NCI-H446 (cell line): ENCODE measurements at places on chromosomes 6 and 20.

- DNase-seq, result no peak
Observed at GRCh38 chr6:117441824-117442264, 16.1 kb upstream of the ROS1 start.

DNA sequence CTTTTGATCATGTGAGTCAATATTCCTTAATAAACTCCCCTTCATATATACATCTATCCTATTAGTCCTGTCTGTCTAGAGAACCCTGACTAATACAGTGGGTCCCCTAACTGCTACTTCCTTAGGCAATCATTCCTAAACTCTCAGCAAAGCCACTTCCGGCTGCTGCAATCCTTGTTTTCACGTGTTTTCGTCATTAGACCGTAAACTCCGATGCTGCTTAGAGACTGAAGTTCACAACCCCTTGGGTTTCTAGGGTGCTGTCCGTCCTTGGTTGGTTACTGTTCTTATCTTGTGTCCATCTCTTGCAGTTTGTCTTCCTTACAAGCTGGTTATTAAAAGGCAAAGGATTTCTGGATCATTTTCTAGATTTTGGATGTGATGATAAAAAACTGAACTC lies 106.4 kb downstream of the GMPR start:
- no peak for DNase-seq

GRCh38 chr6:93940381-93940780 lies 521.0 kb upstream of the EPHA7 start:
- no peak for DNase-seq

- DNase-seq, result no peak
Observed at GRCh38 chr6:24064106-24064505, 61.9 kb upstream of the NRSN1 start.

DNA sequence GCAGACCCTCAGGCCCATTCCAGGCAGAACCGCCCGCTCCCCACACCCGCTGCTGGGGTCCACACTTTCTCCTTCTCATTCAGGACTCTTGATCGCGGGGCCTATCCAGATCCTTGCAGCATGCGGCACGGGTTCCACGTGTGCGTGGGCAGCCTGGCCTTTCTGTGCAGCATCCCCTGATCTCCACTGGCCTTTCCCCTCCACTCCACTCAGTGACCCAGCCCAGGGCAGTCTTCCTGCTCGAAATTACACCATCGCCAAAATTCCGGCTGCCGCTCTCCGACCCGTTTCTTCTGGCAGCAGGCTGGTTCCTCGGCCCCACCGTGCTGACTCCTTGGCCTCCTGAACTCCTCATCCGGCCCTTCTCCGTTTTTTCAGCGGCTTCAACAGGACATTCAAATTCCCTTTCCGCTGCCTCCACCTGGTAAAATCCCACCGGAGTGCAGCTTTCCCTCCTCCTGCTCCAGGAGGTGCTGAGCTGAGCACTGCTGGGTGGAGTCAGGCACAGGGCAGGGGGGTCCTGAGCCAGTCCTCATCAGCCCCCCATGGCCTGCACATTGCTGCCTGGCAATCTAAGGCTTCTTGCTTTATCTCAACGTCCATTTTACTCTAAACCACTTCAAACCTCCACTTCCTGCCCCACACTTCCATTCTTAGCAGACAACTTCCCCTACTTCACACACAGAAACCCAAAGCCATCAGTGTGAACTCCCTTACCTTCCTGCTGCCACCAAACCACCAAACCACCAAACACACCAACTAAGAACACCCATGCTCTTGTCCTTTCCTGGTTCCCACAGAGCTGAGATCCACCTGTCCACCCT lies 9.0 kb downstream of the SFT2D1 start:
- no peak for DNase-seq

- DNase-seq, result no peak
Observed at GRCh38 chr6:90204327-90205056, 92.2 kb downstream of the BACH2 start.
